A172 (cell line): ENCODE measurements at places on chromosomes 11 and 22. TPM values are rescaled to one million over a fixed set of nuclear protein-coding genes. Genes with fewer than 3 reads are reported as not detected.

The RPS25 gene
- 789 and 797 TPM in 2 replicates for total RNA-seq

The UBQLN3 gene
- not detected in 2 replicates for total RNA-seq

The CD3G gene
- total RNA-seq, result not detected in 2 replicates

The IGLL1 gene
- not detected in 2 replicates for total RNA-seq

The ISX gene
- total RNA-seq, result not detected in 2 replicates

The CCDC73 gene
- not detected in 2 replicates for total RNA-seq

The GRAMD1B gene
- total RNA-seq, result 4.6 and 6.5 TPM in 2 replicates

The HBG1 gene
- total RNA-seq, result not detected in 2 replicates

The SCO2 gene
- 8.0 and 9.5 TPM in 2 replicates for total RNA-seq

The CYTH4 gene
- 0.26 and 0.43 TPM in 2 replicates for total RNA-seq

The PATE2 gene
- not detected in 2 replicates for total RNA-seq
